ENCODE measurements at places on chromosomes 5 and 9.

DNA sequence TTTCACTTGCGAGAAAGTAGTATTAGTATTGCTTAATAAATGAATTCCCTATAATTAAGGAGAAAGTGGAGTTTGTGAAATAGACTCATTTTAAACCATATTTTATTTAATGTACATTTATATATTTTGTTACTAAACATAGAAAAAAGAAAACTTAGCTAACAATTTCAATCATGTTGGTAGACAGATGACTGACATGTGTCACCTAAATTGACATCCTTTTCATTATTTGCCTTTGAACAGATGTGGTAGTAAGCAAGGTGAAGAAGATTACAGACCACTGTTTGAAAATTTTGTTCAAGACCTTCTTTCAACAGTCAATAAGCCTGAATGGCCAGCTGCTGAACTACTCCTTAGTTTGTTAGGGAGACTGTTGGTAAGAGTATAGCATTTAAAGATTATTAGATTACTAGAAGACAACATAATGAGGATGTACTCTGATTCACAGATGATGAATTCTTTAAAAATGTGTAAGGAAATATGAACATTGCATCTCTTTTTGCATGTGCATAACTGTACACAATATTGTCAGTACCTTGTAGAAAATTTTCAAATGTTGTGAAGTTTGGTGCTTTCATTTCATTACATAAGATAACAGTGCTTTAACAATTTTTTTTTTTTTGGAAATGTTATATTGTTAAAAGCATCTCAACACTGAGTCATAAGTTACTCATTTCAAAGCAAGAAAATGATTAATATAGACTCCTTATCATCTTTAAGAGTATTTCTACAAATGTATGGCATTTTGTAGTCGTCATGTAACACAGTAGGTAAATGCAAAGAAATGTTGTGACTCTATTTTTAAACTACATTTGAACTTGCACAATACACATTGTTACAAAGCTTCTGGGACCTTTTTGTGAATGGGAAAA, 139.5 kb downstream of the NIPBL start:
- DNase-seq, result no peak

DNA sequence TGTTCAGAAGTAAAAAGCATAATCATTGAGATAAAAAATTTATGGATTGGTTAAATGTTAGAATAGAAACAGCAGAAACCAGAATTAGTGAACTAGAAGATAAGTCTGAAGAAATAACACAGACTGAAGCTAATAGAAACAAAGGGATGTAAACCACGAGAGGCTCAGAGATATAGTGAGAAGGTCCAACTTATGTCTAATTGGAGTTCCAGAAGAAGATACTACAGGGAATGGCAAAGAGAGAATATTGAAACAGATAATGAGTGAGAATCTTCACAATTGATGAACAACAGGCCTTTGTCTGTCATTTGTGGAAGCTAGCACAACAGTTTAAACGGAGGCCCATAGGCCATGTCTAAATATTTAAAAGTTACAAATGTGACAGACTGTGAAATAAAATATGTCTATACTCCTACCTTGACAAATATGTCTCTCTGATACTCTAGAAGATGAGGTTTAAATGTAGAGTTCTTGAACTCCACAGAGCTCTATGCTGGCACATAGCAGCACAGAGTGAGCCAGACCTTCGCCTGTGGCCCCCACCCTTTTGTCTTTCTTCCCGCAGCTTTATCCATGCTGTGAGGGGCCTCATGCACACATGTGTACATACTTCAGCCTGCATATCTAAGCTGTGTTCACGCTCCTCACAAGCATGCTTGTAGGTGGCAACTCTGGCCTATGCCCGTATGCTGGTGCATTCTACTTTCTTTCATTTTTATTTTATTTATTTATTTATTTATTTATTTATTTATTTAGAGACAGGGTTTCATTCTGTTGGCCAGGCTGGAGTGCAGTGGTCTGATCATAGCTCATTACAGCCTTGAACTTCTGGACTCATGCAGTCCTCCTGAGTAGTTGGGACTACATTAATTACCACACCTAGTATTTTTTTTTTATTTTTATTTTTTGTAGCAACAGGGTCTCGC, 45.0 kb upstream of the ABL1 start:
- DNase-seq, result no peak

DNA sequence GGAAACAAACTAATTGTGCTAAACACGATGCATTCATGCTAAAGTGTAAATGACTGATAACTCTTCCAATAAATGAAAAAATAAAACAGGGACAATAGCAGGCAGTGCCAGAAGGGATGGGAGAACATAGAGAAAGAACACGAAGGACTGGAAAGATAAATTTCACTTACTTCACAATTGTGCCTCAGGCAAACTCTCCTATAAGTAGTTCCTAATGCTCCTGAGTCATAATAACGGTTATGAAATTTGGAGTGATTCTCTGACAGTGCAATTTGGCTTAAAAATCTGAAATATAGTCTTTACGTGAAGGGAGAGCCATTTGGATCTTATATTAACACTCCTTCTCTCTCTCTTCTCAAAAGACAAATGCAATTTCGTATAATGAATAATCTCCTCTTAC, 2218.5 kb downstream of the MAT2B start:
- no peak for DNase-seq

DNA sequence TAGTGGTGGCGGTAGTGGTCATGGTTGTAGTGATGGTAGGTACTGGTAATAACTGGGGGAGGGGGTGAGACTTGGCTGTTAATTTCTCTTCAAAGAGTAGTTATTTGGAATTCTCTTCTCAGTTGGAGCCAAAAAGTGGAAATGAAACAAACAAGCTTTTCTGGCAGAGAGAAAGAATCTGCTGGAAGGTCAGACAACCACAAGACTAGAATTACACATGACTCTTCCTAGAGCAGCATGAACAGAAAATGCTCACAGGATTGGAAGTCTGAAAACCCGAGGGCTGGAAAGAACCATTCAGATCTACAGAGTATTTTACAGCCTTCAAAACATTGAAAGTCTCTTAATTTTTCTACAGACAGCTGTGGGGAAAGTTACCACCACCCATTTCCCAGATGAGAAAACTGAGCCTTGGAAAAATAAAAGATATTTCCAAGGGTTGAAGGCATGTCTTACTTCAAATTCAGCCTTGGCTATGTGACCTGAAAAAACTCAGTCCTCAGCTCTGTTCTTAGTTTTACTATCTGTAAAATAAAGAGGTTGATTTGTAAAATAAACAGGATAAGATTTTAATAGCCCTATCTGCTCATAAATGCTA, 42.9 kb upstream of the TRIM32 start:
- DNase-seq, result no peak

DNA sequence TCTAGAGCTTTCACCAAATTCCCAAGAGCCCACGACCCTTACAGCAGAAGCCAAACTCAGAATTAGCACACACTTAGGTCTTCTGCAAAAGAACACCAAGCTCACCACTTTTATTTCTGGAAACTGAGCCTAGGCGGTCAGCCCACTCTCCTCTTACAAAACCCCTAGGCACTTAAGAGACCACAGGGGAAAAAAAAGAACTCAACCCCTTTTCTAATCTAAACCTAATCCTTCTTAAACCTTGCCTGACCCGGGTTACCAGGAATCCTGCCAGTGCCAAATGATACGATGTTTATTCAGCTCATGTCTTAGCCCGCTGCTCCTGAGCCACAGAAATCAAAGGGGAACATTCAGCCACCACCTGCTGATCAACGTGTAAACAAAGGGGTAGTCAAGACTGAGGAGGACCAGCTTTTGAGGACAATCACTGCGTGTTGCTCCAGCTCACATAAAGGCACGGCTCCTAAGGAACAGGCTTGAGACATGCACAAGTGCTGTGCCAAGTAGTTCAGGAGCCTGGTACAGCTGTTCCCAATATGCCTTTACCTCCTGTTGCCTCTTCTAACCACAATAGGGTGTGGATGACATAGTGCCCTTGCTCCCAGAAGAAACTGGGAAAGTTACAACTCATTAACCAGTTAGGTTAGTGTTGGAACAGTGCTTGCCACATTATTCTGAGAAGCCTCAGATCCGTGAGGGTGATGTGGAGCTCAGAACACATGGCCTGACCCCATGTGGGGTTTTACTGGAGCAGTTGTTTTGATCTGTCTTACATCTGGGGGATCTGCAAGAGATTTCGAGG, 49.3 kb downstream of the ZFAND5 start:
- DNase-seq, result no peak

GRCh38 chr9:104993291-104993963, 65.5 kb upstream of the ABCA1 start:
- DNase-seq, result no peak

DNA sequence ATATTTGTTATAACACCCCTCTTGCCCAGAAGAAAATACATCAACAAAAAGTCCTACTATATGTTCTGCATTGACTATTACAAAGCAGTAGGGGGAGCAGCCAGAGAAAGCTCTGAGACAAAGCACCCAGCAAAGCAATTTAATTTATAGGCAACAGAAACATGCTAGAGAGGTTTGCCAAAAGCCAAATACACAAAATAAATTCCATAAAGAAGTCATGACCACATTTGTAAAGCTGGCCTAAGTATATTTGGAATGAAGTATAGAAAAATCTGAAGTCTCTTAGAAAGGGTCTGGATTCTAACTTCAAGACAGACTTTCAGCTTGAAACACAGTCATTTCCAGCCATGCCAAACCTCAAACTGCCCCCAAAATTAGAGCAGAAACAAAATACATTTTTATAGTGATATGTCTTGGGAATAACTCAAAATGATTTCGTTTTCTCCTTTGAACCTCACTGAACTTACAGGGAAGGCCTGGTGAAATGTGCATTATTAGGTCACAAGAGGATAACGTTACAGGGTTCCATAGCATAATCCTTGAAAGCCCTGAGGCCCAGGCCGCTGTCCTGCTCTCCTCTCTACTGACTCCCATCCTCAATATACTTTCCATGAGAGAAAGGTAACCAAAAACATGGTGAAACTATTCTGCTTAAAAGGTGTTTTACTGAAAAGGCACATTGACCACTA, 451.8 kb downstream of the RAB3C start:
- DNase-seq, result no peak

- no peak for DNase-seq
Measured at GRCh38 chr9:111833941-111834340, 39.2 kb upstream of the SHOC1 start.

DNA sequence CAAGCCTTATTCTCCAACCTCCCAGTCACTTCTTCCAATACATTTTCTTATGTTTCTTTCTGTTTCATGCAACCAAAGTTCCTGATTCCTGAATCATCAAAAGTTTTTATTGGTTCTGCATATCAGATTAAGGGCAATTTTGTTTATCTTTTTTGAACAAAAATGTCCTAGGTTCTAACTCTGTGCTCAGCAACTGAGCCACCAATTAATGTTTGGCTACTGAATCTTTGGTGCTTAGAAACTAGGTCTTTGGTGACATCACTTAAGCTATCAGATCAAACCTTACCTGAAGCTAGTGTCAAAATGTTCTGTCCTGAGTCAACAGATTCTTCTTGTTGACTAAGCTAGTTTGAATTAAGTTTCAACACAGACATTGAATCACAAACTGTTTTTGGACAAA, 56.1 kb downstream of the FGF18 start:
- no peak for DNase-seq

GRCh38 chr9:81841333-81841732, 86.9 kb upstream of the SPATA31D4 start:
- no peak for DNase-seq

DNA sequence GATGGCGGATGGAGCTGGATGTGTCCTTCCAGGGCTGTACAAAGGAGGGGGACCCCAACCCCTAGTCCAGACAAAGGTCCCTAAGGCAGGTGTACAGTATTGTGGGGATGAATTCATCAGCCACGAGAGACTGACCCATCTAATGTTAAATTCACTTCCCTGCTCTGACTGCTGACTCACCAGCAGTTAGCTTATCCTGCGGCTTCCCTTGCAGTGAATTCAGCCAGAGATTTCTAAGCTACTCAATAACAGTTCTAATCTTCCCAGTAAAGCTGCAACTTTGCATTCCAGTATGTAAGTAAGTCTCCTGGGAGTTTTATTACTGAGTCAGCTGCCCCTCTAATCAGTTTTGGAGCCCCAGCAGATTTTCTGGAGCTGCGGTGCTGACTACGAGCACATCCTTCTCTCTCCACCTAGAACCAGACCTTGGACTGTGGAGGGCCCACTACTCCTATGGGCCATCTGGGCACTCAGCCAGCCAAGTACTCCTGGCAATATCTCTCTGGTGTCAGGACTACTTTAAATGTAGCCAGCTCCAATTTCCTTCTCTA, 16.1 kb downstream of the B4GALT1 start:
- DNase-seq, result no peak

DNA sequence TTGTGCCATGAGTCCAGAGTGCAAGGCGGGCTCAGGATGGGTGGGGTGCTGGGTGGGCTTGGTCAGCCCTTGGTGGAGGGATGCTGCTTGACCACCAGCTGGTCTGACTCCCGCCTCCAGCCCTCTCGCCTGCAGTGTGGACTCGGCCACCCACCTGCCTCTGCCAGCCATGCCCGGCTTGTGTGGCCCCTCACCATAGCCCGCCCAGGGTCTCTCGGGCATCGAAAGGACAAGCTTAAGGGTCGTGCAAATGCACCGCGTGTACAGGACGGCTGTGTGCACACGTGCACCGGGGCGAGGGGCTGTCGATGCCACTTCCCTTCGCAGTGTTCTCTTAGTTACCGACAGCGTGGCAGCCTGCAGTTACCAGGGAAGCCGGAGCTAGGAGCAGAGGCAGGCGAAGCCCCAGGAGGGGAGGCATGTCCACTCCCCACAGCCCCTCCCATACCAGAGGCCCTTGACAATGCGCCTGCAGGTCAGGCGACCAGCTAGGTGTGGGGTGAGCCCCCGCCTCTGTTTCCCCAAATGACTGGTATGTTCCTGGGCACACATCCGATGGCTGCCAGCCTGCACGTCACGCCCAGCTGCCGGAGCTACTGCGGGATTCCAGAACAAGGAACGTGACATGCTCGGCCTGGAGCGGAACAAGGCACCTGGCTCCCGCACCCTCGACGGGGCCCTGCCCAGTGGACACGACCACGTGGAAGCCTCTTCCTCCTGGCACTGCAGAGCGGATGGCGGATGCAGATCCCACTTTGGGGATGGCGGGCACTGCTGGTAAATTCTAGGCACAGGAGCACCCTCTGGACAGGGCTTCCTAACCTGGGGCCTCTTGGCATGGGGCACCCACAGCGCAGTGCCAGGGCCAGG, 7.8 kb downstream of the LCN9 start:
- DNase-seq, result no peak

DNA sequence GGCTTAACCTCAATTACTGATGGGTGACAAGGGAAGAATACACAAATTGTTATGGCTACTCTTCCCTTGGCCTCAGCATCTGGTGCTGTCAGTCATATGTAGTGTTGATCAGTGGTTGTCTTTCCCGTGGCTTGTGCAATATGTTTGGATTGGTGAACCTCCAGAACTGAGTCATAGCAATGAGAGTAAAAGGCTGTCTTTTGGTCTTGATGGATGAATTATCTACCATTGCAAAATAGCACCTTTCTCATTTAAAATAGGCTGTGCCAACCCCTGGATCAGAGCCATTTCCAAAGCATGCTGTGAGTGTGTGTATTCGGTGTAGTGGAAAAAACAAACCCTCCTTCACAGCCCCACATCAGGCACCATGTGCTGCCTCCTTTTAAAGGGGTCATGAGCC, 14.6 kb upstream of the F2R start:
- no peak for DNase-seq
